Umbilical cord (tissue), 2 donors: ENCODE measurements at places on chromosomes 12 and 14. TPM values are rescaled to one million over a fixed set of nuclear protein-coding genes. Genes with fewer than 3 reads are reported as not detected.

Gene TPH2
- total RNA-seq = 3.9 TPM

Gene SARNP
- total RNA-seq = 83.1 TPM

Gene KCNH5
- 5.3 TPM for total RNA-seq

Gene DACT1
- total RNA-seq = 50.8 TPM

Gene KCNH3
- 0.24 TPM for total RNA-seq

Gene ADCK1
- 4.3 TPM for total RNA-seq

Gene P2RX2
- not detected for total RNA-seq

Gene SLCO1B1
- not detected for total RNA-seq

Gene AMHR2
- not detected for total RNA-seq

Gene TRPV4
- 0.48 TPM for total RNA-seq

Gene TSPAN9
- 54.4 TPM for total RNA-seq

Gene OR11G2
- not detected for total RNA-seq

Gene KRT75
- total RNA-seq = not detected

Gene NELL2
- 11.1 TPM for total RNA-seq

- DNase-seq = no peak
These were observed 9.0 kb downstream of the MVK start for GRCh38 chr12:109582636-109583035.

DNA sequence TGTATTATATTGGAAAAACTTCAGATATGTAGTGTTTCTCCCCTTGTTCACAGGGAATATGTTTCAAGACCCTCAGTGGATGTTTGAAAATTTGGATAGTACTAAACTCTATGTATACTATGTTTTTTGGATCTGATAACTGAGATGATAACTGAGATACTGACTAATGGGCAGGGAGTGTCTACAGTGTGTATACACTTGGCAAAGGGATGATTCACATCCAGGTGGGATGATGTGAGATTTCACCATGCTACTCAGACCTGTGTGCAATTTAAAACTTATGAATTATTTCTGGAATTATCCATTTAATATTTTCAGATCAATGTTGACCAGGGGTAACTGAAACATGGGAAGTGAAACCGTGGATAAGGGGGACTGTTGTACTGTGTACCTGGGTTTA lies 13.8 kb downstream of the RAD51B start:
- no peak for DNase-seq

DNA sequence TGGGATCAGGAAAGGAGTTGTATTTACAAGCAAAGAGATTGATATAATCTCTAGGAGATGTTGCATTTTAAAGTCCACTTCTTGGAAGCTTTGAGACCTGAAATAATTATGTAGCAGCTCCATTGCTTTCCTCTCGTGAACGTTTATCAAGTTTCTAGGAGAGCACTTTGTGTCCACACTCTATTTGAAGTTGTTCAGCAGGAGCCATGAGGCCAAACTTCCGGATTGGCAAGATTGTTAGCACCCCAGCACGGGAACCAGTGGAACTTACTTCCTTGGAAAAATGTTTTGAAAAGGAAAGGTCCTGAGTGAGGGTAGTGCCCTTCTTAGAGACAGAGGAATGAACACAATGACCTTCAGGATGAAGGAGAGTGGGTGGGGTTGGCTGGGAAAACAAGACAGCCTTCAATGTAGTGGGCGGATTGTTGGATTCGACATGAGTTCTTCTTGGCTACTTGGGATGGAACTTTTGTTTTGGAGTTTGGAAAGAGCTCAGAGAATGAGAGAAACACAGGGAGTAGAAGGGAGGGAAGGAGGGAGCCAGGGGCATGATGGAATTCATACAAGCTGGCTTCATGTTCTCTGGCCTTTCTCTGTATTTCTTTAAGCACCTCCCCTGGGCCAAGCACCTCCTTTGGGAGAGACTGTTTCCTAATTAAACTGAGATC lies 23.8 kb upstream of the CISTR start:
- DNase-seq = no peak

DNA sequence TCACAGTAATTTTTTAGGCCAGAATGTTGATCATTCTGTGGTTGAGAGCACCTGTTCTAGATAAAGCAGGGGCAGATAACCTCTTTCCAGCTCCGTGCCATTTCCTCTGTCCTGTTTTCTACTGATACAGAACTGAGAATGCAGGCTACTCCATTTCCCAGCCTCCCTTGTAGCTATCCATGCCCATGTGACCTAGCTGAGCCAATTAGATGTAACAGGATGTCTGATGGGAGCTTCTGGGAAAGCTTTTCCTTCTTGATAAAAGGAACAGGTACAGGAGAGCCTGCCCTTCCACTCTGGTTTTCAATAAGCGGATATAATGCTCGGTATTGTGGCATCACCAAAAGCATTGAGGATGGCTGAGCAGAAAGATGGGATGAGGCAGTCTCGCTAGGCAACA lies 54.2 kb downstream of the LRRC74A start:
- DNase-seq = no peak

GRCh38 chr12:82866227-82866775 lies 179.6 kb downstream of the TMTC2 start:
- DNase-seq = no peak

DNA sequence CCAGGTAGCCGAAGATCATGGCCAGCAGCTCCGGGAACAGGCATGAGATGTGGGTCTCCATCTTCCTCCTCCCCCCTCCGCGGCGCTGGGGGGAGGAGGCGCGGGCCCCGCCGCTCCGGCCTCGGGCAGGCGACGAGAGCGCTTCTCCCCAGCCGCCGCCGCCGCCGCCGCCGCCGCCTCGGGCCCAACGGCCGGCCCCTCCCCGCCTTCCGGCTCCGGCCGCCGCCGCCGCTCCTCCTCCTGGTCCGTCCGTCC lies 448 bp downstream of the FBXL14 start:
- DNase-seq = peak; percentile 59

GRCh38 chr14:68972507-68973218 lies 6.4 kb downstream of the ACTN1 start:
- no peak for DNase-seq

DNA sequence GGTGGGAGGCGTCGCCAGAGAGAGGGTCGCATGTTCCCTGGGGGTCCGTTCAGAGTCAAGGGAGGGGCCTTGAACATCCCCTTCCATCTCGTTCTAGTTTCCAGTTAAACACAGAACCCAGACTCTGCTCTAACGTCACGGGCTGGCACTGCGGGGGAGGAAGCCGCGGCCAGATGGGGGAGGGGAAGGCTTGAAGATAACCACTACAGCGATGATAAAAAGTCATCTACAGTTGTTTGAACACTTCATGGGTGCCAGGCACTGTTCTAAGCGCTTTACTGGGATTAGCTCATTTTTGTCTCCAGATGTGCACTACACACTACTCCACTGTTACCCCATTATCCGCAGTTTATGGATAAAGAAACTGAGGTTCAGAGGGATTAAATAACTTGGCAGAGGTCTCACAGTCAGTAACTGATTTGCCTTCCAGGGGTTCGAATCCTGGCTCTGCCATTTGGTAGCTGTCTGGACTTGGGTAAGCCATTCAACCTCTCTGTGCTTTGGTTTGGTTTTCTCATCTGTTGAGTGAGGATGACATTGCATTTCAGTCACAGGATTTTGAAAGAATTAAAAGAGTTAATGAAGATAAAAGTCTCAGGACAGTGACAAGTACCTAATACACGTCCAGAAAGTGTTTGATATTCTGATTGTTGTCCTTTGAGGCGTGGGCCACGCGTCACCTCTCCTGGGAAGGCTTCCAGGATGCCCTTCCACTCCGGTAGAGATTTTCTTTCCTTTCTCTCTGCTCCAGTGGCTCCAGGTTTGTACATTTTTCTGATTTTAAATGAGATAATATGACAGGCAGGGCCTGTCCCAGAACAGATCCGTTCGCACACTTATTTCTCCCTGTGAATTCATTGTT lies 798 bp upstream of the RASAL1 start:
- DNase-seq = no peak

GRCh38 chr14:75162631-75163030 lies 13.8 kb downstream of the TMED10 start:
- DNase-seq = no peak

DNA sequence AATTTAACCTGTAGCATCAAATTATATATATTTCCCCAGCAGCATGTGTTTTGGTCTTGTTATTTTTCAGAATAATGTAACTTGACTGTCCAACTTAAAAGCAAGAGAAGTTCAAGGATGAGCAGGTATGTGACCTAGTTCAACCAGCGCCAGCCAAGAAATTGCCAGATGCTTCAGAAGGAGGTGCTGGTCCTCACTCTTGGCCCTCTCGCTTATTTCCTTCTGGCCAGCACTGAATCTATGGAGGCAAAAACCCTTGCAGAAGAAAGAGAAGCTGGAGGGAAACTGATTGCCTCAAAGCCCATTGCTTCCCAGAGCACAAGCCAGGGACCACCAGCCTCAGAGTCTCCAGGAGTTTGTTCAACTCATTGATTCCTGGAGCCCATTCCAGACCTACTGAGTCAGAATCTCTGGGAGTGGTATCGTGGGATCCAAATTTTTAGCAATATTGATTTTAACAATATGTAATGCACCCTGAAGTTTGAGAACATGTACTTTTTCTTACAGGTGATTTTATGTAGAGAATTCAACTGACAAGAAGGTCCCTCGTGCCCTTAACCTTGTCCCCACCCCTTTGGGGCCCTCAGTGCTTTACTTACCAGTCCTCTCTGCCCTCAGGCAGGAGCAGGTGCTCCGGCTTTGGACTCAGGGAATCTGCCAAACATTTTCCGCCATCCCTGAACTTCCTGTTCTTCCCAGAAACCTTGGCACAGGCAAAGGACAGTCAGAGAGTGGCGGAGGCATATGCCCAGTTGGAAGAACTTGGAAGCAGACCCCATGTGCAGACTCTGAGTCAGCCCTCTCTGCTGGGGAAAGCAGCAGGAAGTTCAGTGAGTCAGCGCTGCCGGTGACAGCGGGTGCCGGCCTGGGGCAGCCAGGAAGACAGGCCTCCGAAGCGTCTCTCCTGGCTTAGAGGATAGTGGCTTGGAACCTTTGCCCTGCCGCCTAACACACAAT lies 10.4 kb downstream of the BEST3 start:
- DNase-seq = peak; percentile 78

GRCh38 chr12:53937099-53937498 lies 1.5 kb upstream of the HOXC13 start:
- no peak for DNase-seq

- no peak for DNase-seq
These were observed 236.3 kb downstream of the GALC start for GRCh38 chr14:87756661-87757060.

GRCh38 chr12:104460041-104460719 lies 3.4 kb downstream of the CHST11 start:
- no peak for DNase-seq

DNA sequence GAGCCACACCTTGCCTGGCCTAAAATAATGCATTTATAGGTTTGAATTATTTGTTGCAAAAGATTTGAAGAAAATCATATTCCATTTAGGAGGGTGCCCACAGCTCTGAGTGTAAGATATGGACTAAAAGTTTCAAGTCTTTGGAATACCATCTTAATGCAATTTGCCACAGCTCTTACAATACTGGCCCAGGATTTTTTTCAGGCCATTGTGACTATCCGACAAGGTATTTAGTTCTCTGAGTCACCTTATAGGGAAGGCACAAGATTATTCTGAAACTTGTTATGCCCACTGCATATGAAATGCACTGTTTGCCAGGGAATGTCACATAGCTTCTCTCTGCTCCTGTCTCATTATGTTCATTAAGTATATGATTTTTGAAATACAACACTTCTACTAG lies 29.6 kb upstream of the SLC6A13 start:
- no peak for DNase-seq

DNA sequence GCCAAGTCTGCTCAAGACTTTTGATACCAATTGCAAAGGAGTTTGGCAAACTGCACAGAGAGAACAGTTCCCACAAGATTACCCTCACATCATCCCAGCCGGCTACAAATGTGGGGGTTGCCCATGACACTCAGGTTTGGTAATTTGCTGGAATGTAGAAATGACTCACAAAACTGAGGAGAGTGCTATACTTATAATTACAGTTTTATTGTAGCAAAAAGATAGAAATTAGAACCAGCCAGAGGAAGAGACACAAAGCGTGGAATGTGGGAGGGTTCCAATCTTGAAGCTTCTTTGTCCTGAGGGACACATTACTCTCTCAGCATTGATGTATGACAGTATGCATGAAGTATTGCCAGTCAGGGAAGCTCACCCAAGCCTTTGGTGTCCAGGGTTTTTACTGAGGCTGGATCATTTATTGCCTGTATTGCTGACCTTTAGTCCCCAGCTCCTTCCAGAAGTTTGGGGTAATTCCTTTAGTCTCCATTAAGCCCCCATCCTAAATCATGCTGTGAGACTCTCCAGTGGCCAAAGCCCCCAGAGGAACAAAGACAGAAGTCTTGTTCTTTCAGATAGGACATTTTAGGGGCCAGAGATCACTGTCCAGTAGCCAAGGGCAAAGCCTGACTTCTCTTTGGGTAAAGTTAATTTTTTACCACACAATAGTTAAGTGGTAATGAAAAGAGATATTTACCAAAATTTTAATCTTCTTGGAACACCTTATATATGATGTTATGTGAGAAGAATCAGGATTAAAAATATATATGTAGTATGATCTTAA lies 9.9 kb downstream of the TBK1 start:
- no peak for DNase-seq

GRCh38 chr14:91727121-91727520 lies 4.8 kb downstream of the CATSPERB start:
- DNase-seq = no peak

GRCh38 chr12:90945070-90945649 lies 9.8 kb downstream of the CCER1 start:
- peak; percentile 30 for DNase-seq

DNA sequence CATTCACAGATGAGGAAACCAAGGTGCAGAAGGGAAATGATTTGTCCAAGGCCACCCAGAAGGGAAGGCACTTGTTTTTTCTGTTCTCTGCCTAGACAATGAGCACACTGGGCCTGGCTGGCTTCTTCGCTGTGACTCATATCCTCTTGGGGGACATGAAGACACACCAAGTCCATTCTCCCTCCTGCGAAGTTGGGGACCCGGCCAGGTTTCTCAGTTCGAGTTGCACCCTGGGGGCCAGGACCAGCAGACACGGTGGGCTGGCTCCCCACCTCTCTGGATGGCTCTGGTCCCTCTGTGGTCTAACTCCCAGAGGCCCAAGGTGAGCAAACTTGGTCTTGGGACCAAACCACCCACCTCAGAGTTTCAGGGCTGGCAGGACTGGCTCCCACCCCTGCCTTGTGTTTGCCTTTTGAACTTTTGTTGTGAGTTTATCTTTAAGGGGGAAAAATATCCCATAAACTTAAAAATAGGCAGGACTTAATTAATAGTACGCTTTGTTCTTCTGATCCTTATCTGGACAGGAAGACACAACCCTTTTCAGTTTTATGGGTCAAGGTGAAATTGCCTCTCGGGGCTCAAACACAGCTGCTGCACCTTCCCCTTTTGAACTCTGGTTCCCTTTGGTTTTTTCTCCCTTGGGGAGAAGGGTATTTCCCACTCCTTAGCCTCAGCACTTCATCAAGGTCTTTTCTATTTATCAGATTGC lies 9.0 kb upstream of the MLEC start:
- DNase-seq = no peak

DNA sequence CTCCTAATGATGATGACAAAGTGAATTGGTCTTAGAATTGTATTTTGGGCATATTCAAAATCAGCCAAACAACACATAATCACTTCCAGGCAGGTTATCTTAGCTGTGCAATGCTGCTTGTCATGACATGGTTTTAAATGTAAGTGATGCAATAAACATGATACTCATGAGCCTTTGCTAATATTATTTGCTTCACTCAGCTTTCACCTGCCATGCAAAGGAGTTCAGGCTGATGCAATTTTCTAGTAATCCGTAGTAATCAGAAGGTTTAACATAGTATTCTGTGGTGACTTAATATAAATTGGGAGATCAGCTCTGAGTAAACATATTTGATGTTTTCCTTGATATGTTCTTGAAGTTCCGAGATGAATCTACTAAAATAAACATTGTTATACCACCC lies 29.1 kb downstream of the TMEM260 start:
- DNase-seq = no peak

- DNase-seq = peak; percentile 28
These were observed 208.3 kb downstream of the EXOC5 start for GRCh38 chr14:57060276-57060955.
